ENCODE measurements at places on chromosomes 7 and 10. TPM values are rescaled to one million over a fixed set of nuclear protein-coding genes. Genes with fewer than 3 reads are reported as not detected.

The UCN3 gene
- total RNA-seq = not detected

The PLAC9 gene
- total RNA-seq = not detected

The TEX36 gene
- total RNA-seq = not detected

The IKZF1 gene
- total RNA-seq = not detected

The CFTR gene
- 0.06 TPM for total RNA-seq

The GDF10 gene
- 0.09 TPM for total RNA-seq

The ARMH3 gene
- 12.6 TPM for total RNA-seq

The ZMIZ2 gene
- 36.4 TPM for total RNA-seq

The VIPR2 gene
- not detected for total RNA-seq

The TUBAL3 gene
- 0.57 TPM for total RNA-seq

The HOXA6 gene
- 1.8 TPM for total RNA-seq

The PTF1A gene
- not detected for total RNA-seq

The ALOX5 gene
- 0.24 TPM for total RNA-seq

The JAKMIP3 gene
- 1.5 TPM for total RNA-seq

The NRP1 gene
- total RNA-seq = 85.0 TPM

The ASAH2 gene
- 3.6 TPM for total RNA-seq

The MSS51 gene
- total RNA-seq = 0.71 TPM

The VENTX gene
- not detected for total RNA-seq

The IDI1 gene
- total RNA-seq = 26.2 TPM

The HOXA1 gene
- 2.5 TPM for total RNA-seq

The RASSF4 gene
- 1.6 TPM for total RNA-seq

The SEMA3A gene
- total RNA-seq = 4.7 TPM

The TDRD1 gene
- total RNA-seq = not detected

The ACHE gene
- total RNA-seq = 2.5 TPM

The MYL7 gene
- not detected for total RNA-seq

The C10orf71 gene
- total RNA-seq = not detected

The CACNA2D1 gene
- 6.9 TPM for total RNA-seq

The TMEM139 gene
- total RNA-seq = 1.3 TPM

The AKR1C4 gene
- total RNA-seq = 0.30 TPM

The SLC26A4 gene
- total RNA-seq = 0.02 TPM

The NEUROD6 gene
- total RNA-seq = not detected

The ABLIM1 gene
- total RNA-seq = 34.2 TPM

The SHH gene
- total RNA-seq = 1.2 TPM

The PRSS2 gene
- not detected for total RNA-seq

The TRDMT1 gene
- 3.6 TPM for total RNA-seq

The NPTX2 gene
- 0.06 TPM for total RNA-seq

The HNRNPH3 gene
- 284 TPM for total RNA-seq

The HHEX gene
- 14.7 TPM for total RNA-seq

The SPDYE2B gene
- total RNA-seq = not detected

The PLEKHA8 gene
- 5.5 TPM for total RNA-seq

The MALSU1 gene
- 70.9 TPM for total RNA-seq

The ZNF25 gene
- 1.9 TPM for total RNA-seq

The RELN gene
- 0.01 TPM for total RNA-seq

The NUTM2B gene
- 0.33 TPM for total RNA-seq

All from A549 treated with CORT108297 at 1 μM for 4 hours (cell line).